ENCODE measurements at places on chromosomes 7 and 10.

DNA sequence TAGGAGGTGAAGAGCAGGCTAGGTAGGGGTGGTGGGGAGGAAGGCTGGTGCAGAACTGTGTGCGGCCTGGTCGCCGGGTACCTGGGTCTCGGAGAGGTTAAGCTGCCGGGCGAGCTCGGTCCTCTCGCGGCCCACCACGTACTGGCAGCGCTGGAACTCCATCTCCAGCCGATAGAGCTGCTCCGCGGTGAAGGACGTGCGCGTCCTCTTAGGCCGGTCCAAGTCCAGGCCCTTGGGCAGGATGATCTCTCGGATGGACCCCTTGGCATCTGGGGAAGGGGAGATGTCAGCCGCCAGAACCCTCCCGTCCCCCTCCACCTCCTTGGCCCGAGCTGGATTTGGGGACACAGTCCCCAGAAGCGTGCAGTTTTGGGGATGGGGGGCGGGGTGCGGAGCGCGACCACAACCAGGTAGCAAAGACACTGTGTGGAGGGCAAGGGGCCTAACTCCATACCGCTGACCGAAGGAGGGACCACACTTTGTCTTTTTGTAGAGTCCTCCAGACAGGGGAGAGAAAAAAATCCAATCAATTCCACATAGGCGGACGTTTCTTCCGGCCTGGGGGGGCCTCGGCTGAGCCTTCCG, 1.6 kb downstream of the VAX1 start:
- DNase-seq = no peak

- no peak for DNase-seq
These were observed 142.3 kb downstream of the NRP1 start for GRCh38 chr10:33192190-33192589.

DNA sequence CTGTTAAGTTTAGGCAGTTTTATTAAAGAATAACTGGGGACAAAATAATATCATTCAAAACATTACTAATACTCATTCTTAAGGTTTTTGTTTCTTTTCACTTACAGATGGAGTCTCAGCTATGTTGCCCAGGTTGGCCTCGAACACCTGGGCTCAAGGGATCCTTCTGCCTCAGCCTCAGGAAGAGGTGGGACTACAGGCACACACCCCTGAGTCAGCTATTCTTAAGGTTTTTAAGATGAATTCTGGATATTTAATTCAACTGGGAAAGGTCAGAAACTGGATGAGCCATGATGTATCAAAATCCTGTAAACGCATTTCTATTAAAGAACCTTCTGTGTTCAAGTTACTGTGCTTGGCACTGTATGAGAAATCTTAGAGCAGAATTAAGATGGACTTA, 3.5 kb downstream of the OAT start:
- DNase-seq = no peak

DNA sequence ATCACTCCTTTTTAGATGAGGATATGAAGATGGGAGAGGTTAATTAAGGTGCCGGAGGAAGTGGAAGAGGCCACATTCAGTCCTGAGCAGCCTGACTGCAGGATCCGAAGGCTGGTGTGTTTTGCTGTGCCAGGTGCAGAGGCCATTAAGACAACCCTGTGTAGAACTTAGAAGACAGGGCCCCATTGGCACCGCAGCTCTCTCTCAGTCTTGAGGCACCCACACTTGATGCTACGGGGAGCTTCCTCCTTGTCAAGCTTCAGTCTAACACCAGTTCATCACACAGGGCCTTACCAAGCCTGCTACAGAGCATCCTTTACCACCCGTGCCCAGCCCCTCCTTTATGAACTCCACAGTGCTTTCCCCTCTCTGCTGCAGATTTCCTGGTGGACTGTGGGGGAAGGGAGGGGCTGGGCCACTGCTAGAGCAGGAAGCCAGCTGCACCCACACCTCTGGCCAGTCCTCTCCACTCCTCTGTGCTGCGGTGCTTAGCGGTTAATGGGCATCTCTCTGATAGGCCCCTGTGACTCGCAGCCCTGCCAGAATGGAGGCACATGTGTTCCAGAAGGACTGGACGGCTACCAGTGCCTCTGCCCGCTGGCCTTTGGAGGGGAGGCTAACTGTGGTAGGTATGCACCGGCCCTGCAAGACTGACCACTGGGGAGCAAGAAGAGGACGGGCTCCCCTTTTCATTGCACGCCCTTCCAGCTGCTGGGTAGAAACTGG, 45.5 kb downstream of the VWA2 start:
- DNase-seq = no peak

DNA sequence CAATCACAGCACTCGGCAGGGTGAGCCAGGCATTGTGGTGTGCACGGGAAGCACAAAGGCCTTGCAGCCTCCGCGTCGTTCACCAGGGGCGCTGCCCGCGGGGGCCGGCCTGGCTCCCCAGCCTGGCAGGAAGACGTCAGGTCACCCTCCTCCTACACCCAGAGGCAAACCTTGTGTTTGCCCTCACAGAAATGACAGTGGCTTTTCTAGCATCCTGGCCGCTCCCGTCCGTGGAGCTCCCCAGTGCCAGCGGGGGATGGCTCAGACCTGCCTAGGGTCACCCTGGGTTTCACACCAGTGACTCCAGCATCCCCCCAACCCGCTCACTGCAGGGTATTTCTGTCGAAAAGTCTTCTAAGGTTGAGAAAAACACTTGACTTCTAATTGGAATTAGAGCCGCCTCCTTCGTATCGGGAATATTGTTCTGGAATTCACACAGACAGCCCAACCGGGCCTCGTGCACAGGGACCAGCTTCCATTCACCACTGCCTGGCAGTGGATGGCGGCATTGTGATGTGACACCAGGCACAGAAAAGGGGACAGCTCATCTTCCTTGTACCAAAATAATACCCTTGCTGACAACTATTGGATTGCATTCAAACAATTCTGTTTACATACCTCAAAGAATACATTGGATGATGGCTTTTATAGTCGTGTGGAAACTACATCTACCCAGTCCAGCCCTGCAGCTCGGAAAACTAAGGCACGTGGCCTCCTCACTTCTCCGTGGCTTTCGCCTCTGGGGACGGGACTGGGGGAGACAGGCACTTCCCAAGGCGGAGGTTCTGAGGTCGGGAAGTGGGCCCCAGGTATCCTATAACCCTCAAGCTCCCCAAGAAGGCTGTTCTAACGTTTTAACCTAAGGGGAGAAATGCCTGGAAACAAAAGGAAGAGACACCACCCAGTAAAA, 109.0 kb downstream of the EBF3 start:
- DNase-seq = no peak

DNA sequence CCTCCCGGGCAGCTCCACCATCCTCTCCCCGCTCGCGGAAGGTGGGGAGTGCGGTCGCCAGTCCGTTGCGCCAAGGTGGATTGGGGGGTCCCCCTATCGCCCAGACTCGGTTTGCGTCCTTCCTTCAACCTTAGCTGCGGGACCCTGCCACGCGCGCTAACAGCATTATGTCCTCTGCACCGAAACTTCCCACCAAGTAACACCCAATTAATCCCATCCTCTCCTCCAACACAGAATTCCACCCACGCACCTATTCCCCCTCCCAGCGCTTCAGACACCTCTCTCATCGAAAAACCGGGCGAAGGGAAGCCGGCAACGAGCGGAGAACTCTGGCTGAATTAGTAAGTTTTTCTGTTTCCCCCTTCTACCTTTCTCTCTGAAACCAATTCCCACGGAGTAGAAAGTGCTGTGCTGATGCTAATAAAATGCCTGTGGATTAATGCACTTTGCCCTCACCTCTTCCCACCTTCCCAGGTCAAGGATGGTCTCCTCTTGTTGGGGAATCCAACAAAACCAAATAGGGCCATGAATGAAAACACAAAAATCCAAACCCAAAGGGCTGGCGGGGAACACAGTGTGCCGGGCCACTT, 947 bp downstream of the HOXA3 start:
- DNase-seq = no peak

DNA sequence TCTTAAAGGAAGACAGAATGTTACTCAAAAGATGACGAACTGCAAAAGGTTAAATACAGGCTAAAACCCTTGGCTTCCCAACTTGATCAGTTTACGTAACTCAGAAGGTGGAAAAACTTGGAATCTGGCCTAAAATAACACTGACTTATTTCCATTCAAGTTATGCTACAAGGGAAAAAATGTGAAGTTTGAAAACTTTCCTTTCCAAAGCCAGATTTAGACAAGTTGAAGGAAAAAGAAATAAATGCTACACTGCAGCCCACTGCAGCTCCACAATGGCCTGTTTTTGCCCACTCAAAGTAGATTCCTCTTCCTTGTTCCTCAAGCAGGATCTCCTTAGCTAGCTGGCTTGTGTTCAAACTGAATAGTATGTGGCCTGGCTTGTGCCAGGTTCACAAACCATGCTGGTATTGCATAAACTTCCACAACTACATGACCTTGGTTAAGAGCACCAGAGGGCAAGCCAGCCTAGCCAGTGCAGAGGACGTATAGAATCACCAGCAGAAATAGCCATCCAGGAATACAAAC, 166.2 kb downstream of the CPEB3 start:
- DNase-seq = no peak

DNA sequence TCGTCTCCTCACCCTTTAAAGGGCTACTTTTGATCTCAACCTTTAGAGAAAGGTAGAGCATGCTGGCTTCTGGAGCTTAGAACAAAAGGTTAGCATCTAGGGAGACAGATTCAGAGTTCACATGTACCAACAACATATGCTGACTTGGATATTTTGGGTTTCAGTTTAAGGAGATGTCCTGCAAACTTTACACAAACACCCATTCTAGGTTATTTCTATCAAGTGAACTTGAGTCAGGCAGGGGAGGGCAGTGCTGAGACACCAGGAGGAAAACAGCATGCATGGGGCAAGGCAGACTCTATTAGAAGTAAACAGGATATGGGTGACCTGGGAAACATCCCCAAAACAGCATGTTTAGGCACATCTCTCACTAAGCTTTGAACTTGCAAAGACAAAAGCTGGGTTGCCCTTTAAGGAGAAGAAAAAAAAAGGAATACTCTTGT, 43.8 kb downstream of the ARL4A start:
- DNase-seq = no peak

DNA sequence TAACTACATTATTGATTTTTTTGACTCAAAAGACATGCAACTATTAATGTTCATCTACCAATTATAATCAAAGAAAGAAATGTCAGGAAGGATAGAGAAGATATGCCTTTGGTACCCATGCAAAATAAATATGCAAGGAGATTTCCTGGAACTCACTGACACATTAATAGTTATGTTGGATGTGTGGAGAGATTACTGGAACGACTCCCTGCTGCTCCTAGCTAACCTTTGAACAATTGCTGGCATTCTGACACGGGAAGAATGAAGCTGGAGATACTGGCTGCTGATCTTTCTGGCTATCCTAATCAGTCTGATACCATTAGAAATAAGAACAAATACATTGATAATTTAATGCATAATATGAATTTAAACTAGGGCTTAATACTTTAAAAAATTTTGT, 507.9 kb upstream of the NRG3 start:
- no peak for DNase-seq

- DNase-seq = no peak
These were observed 63.1 kb downstream of the MALRD1 start for GRCh38 chr10:19111501-19112267.

- no peak for DNase-seq
These were observed 35.0 kb downstream of the CCDC146 start for GRCh38 chr7:77157446-77157845.

DNA sequence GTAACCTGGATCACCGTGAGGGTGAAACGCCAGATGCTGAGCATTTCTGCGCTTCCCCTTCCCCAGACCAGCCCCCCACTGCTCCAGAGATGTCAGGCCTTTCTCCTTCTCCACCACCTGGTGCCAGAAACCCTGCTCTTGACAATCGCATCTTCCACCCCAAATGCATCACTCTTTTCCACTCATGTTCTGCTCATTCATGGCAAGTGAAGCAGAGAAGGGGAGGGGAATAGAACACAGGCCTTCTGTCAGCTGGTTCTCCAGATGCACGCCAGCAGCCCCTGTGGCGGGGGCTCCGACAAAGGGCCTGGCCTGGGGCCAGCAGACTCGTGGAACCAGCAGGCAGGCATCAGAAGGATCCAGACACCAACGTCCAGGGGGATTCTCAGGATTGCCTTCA, 68.5 kb upstream of the SVIL start:
- DNase-seq = no peak

DNA sequence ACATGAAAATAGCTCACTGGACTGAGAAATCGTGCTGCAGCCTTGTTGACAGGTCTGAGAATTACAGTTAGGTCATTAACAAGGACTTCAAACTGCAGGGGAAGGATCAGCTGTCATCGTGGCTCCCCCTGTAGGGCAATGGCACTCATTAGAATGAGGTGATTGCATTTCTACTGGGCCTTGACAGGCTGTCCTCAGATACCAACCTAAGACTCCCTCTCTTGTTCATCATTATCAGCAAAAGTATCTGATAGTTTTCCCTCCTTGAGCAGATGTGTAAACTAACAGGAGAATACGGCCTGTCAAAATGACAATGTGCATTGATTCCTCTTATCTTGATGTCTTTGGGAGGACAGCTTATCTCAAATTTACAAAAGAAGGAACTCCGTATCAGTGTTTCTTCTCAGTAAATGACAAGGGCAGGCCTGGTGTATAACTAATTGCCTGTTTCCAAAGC, 648.5 kb upstream of the LRRN3 start:
- no peak for DNase-seq

GRCh38 chr10:107914450-107915214, 750.1 kb upstream of the SORCS1 start:
- no peak for DNase-seq

DNA sequence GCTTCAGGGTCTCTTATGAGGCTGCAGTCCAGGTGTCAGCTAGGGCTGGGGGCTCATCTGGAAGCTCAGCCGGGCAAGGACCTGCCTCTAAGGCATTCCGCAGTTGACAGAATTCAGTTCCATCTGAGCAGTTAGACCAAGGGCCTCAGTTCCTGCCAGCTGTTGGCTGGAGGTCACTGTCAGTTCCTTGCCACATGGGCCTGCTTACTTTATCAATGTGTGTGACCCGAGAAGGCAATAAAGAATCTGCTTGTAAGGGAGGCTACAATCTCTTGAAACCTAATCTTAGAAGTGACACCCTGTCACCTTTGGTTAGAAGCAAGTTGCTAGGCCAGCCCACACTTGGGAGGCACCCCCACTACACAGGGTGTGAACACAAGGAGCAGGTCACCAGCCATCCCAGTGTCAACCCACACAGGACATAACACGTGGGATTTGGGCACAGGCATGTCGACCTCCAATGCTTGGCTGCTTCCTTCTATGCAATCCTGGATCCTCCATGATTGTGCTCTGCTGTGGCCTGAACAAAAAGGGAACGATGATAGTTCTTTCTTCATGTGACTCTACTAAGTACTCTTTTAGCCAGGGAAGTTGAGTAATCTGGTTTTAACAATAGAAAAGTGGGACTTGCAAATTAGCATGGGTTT, 41.8 kb downstream of the MTURN start:
- no peak for DNase-seq

DNA sequence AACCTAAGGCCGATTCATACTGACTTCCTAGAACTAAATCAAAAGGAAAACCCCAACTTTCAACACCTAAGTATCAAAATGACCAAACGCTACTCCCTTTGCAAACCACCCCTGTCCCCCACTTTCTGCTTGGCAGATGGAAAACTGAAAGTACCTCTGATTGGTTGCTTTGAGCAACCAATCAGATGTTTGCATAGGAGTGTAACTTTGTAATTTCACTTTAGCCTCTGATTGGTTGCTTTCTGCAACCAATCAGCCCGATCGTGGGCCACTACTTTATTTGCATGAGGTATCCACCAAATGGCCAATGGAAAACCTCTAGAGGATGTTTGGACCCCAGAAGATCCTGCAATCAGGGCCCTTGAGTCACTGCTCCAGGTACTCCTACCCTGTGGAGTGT, 12.3 kb upstream of the SNX10 start:
- no peak for DNase-seq

GRCh38 chr7:131620673-131621609, 64.5 kb upstream of the PODXL start:
- no peak for DNase-seq

- no peak for DNase-seq
These were observed 9.5 kb downstream of the SEPHS1 start for GRCh38 chr10:13338390-13339110.

GRCh38 chr7:73364006-73364728, 36.2 kb downstream of the FKBP6 start:
- no peak for DNase-seq
